ENCODE measurements at places on chromosomes 16 and 17.

DNA sequence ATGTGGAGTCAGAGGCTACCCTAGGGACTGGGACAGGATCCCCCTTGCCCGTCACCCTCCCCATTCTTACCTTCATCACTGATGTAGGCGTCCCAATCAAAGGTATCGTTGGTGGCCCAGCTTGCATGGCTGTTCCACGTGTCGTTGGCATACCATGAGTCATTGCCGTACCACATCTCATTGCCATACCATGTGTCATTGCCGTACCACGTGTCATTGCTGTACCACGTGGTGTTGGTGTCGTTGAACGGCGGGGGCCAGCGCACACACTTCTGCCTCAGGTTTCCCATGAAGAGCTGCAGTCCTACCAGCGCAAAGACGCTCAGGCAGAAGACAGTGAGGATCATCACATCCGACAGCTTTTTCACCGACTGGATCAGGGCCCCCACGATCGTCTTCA, 4.8 kb downstream of the SCN4A start:
- no peak for DNase-seq

DNA sequence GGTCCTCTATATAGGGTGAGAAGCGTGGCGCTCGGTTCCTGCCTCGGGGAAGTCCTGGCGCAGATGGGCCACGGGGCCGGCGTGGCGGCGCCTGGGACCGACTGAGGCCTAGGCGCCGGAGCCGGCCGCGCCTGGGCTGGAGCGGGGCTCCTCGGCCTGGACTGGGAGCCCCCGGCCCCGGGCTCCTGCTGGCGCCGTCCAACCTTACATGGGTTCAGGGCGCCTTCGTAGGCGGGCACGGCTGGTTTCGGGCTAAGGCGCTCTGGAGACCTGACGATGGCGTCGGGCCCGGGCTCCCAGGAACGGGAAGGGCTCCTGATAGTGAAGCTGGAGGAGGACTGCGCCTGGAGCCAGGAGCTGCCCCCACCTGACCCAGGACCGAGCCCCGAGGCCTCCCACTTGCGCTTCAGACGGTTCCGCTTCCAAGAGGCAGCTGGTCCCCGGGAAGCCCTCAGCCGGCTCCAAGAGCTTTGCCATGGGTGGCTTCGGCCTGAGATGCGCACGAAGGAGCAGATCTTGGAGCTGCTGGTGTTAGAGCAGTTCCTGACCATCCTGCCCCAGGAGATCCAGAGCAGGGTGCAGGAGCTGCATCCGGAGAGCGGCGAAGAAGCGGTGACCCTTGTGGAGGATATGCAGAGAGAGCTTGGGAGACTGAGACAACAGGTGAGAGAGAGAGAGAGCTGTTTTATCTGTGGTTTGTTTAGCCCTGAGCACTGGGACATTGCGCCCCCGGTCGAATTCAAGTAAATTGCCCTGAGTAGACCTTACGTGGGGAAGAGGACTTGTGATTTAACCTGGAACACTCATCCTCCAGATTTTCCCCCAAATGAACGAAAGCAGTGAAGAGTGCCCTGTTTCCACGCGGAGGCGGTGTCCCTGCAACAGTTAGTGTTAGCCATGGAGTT, 504 bp downstream of the ZNF263 start:
- no peak for DNase-seq

GRCh38 chr16:29182501-29182900, 197.6 kb downstream of the LAT start:
- DNase-seq, result no peak

GRCh38 chr17:225551-225950, 44.1 kb upstream of the DOC2B start:
- no peak for DNase-seq

DNA sequence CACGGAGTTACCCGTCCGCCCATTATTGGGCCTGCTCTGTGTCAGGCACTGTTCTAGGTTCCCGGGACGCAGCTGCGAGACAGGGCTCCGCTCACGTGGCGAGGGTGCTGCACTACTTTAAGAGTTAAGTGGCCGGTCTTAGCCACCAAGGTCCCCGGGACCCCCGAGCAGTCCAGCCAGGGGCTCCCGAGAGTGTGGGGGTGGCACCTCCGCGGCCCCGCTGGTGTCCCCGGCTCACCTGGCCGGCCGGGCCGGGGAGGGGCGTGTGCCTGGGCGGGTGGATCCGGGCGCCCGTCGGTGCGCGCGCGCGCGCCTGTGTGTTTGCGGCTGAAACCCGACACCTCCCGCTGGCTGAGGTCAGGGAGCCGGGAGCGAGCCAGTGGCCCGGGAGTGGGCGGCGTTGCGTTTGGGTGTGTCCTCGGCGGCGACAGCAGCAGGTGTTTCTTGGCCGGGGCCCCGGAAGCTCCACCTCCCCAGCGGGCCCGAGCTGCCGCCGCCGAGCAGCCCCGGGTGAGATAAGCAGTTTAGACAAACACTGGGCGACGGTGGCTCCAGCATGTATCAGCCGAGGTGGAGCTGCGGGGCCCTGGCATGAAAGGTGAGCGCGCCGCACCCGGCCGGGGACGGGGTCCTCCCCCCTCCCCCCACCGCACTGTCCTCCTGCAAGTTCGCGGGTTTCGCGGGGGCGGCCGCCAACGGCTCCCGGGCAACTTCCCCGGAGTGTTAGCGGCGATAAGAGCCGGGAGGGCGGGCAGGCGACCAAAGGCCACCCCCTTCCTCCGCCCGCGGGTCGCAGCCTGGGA, at the start of gene GSE1:
Gene GSE1 (plus strand): TSS at position 522 of the 803 bp plus-strand sequence. CDS start 70 bp downstream, at position 592.
- peak; percentile 96 for DNase-seq

- DNase-seq, result no peak
Measured at GRCh38 chr17:3565143-3565542, 7.5 kb upstream of the TRPV3 start.

- no peak for DNase-seq
Measured at GRCh38 chr16:77689971-77690370, 32.3 kb upstream of the NUDT7 start.

DNA sequence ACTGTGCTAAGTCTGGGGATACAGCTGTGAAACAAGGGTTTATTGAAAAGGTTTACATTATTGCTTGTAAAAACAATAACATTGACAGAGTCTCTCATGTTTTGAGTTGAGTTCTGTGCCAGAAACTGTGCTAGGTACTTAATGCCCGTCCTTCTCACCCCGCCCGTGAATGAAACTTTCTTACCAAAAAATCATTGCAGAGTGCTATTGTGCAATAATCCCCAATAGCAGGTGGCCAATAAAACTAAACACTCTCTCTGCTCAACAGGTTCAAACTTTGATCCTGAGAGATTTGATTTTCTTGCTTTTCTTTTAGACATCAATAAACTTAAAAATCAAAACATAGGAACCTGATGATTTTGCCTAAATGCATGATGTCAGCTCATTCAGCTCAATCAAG, 441.6 kb downstream of the HAPSTR1 start:
- DNase-seq, result no peak

GRCh38 chr17:73984941-73985340, 218.5 kb upstream of the RPL38 start:
- DNase-seq, result no peak

DNA sequence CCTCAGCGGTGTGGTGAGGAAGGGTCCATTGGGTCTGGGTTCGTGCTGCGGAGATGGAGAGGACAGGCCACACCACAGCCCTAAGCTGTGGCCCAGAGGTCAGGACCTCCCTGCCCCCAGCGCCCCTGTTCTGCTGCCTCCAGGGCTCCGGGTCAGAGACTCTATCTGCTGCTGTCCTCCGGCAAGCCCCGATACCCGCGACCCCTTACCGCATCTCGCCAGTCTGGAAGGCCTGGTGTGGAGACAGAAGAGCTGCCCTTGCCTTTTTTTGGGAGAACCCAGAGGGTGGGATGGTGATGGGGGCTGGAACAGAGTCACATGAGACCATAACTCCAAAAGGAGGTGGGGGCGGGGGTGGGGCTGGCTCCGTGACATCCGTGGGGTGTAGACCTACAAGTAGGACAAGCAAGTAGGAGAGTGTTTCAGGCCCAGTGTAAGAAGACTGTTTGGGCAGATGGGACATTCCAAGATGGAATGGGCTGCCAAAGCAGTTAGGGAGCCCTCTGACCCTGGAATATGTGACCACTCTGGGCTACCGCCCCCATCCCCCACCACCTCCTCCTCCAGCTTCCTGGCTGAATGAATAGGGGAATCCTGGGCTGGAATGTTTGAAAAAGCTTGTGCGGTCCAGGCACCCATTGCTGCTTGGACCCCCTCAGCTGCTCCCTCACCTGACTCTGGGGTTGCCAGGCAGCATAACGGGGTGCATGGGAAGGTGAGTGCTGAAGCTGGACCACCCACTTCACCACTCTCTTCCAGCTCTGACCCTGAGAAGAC, 1.4 kb downstream of the XYLT2 start:
- DNase-seq, result no peak

GRCh38 chr17:34872640-34873039, 88.6 kb downstream of the CCT6B start:
- DNase-seq, result no peak

- no peak for DNase-seq
Measured at GRCh38 chr17:1907909-1908698, 78.3 kb downstream of the RPA1 start.

DNA sequence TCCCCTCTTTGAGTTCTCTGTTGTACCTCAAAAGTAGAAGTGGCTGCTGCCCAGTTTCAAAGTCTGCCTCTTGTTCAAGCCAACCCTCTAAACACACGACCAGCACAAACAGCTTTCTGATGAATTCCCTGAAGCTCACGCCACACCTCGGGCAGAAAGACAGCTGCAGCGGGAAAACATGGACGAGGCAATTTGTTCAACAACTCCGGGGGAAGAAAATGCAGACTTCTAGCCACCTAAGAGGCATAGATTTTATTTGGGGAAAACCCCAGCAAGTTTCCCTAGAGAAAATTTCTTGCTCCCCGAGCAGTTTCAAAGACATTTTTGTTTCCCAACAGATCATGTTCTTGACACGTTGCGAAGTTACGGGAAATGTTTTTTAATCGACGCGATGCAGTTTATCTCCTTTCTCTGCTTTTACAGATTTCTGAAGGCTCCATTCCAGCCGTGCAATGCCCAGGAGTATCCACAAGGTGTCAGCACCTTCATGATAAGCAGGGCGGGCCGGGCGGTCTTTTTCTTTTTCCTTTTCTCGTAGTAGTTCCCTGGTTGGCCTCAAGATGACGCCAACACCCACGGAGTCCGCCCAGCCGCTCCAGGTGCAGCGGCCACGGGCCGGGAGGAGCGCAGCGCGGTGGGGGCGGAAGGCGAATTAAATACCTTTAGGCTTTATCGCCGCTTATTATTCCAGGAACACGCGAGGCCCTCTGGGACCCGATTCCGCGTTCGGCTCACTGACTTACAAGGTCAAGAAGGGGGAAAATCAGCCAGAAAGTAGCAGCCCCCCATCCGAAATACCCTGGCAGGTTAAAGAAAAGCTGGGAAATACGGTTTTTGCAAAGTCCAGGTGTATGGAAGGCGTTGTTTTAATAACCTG, 2.9 kb upstream of the FOXC2 start:
- peak; percentile 86 for DNase-seq

- no peak for DNase-seq
Measured at GRCh38 chr17:534071-534691, 180.5 kb downstream of the VPS53 start.

- no peak for DNase-seq
Measured at GRCh38 chr17:83142619-83143018, 63.2 kb downstream of the METRNL start.

DNA sequence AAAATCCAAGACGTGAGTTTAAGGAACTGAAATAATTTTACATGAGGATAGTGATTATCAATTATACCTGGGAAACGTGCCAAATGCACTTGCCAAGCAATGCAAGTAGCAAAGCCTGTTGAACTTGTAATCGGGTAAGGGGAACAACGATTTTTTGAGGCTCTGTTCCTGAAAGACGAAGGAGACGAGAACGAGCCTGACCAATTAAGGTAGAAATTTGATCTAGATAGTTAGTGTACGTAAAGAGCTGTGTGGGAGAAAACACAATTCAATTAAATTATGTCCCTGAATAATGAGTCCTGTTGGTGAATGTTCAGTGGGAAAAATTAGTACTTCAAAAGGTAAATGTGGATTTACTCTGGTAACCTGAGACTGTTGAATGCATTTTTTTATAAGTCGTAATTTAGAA, 17.7 kb upstream of the KCTD5 start:
- no peak for DNase-seq

GRCh38 chr17:10907370-10907769, 69.5 kb upstream of the PIRT start:
- no peak for DNase-seq

GRCh38 chr17:73533781-73534180, 110.5 kb downstream of the SDK2 start:
- DNase-seq, result no peak

GRCh38 chr17:58344047-58344790, 7.8 kb downstream of the SUPT4H1 start:
- no peak for DNase-seq

GRCh38 chr17:78596871-78597764, 19.9 kb upstream of the DNAH17 start:
- no peak for DNase-seq

DNA sequence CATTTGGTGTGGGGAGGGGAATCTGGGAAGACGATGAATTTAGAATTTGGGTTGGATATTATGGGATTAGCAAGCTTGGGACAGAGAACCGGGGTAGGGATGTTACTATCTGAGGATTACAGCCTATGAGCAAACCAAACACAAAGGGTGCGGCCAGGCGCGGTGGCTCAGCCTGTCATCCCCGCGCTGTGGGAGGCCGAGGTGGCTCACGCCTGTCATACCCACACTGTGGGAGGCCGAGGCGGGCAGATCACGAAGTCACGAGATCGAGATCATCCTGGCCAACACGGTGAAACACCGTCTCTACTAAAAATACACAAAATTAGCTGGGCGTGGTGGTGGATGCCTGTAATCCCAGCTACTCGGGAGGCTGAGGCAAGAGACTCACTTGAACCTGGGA, 60.9 kb downstream of the VPS53 start:
- no peak for DNase-seq

GRCh38 chr16:23500212-23500861, 10.0 kb downstream of the GGA2 start:
- no peak for DNase-seq

DNA sequence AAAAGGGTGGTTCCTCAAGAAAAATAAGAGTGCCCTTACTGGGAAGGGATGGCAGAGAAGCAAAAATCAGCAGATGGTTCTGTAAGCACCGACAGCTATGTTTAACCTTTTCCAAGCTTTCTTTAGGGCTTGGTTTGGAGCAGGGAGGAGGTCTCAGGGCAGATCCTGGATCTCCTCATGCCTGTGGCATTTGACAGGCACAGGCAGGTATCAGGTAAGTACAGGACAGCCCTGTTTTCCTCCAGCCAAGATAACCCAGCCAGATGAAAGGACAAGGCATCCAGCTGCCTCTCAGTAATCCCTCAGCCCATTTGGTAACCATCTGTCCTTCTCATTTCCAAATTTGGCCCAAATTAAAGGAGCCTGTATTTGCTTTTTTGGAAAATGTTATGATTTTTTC, 141.5 kb downstream of the TOX3 start:
- no peak for DNase-seq

GRCh38 chr17:44024271-44024663, 9.5 kb upstream of the TMEM101 start:
- no peak for DNase-seq
